RCC 7860 (cell line): ENCODE measurements at places on chromosomes 16 and 17.

DNA sequence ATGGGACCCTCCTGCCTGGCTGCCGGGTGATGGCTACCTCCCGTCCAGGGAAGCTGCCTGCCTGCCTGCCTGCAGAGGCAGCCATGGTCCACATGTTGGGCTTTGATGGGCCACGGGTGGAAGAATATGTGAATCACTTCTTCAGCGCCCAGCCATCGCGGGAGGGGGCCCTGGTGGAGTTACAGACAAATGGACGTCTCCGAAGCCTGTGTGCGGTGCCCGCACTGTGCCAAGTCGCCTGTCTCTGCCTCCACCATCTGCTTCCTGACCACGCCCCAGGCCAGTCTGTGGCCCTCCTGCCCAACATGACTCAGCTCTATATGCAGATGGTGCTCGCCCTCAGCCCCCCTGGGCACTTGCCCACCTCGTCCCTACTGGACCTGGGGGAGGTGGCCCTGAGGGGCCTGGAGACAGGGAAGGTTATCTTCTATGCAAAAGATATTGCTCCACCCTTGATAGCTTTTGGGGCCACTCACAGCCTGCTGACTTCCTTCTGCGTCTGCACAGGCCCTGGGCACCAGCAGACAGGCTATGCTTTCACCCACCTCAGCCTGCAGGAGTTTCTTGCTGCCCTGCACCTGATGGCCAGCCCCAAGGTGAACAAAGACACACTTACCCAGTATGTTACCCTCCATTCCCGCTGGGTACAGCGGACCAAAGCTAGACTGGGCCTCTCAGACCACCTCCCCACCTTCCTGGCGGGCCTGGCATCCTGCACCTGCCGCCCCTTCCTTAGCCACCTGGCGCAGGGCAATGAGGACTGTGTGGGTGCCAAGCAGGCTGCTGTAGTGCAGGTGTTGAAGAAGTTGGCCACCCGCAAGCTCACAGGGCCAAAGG, 36.8 kb downstream of the NLRC5 start:
- no peak for DNase-seq

DNA sequence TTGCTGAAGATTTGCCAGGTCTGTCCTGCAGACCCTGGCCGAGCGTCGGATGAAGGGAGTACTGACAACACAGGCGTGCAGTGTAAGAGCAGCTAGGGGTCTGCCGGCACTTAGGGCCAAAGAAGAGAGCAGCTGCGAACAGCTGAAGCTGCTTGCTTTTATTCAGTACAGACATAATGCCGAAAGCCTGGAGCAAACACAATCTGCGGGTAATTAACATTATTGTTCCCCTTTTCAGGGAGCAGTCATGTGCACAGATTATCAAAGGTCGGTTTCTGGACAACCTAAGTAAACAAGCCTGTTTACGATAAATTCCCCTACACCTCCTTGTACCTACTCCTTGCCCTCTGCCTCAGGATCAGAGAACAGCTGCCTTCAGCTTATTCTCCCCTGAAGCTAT, 12.0 kb upstream of the KRT23 start:
- DNase-seq = no peak

DNA sequence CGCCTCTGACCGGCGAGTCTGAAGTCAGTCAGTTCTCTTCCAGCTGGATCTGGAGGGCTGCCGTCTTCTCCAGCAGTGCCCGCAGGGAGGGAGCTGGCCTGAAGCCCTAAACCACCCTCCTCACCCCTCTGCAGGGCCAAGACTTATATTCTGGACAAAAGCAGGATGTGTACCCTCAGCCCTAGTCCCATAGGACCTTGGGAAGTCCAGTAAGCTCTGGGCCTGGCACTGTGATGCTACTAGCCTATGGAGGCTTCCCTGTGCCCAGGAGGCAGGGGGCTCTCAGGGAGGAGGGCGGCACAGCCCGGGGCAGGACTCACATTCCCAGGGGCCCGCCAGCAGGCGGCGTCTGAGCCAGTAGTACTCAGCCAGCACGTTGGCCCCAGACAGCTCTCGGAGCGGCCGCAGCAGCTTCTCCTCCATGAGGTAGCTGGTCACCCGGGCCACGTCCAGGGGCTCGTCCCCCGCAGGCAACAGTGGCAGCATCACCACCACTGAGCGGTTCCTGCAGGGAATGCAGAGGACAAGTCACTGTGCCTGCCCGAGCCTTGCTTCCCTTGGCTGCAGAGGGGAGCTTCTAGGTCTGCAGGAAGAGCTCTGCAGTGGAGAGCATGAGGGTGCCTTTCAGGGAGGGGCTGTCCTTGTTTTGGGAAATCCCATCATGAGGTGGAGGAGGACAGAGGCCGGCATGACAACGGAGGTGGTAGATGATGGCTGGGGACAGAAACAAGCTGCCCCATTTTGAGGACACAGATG, 41.7 kb downstream of the RMI2 start:
- DNase-seq = no peak

DNA sequence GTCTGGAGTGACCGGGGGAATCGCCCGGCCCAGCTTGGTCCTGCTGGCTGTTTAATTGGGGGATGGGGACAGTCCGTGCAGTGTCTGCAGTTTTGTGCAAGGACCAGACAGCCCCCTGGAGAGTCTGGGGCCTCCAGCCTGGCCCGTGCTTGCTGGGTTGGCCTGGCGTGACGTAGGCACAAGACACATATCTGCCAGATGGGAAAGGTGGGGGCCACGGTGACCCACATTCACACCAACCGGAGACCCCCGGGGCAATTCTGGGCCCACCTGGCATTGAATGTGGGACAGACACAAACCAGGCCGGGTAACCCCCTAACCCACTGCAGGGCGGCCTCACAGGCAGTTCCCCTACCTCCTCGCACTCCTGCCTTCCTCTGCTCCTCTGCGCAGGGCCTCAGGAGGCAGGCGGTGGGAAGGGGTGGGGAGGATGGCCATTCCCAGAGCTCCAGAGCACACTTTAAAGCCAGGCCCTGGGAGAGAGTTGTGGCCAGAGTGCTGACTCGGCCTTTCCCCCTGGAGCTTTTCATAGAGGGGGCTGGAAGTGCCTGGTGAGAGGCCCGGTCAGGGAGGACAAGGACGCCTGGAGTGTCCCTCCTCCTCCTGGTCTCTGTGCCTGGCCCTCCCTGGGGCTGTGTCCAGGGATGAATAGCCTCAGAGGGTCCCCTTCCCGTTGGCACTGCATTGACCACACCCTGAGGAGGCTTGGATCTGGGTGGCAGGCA, 1.5 kb downstream of the MRC2 start:
- DNase-seq = peak; percentile 22

DNA sequence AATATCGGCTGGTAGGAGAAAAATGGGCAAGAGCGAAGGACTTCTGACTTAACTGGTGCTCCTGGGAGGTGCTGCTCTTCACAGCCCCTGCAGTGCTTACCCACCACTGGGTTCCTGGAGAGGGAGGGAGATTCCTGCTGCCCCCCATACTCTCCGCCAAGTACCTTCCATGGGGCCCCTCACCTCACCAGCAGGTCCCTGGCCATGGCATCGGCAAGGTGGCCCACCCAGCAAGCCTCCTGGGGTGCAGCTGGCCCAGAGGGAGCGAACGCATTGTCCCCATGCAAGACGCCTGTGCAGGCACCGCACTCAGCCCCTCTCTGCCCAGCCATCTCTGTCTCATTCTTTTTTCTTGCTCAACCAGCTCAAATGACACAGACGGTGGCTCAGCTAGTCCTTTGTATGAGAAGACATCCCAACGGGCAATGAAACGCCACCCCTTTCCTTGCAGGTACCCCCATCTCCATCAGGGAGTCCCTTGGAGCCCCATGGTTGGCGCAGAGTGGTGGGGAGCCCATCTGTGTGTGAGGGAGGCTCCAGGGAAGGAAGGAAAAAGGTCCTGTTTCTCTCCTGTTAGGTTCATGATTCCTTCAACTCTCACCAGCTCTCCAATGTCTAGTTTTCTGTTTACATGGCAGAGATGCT, 9.6 kb upstream of the ALDH3A1 start:
- DNase-seq = no peak

- no peak for DNase-seq
Observed at GRCh38 chr16:990516-991291, 9.1 kb downstream of the SOX8 start.

- no peak for DNase-seq
Observed at GRCh38 chr16:21226749-21227148, 6.8 kb upstream of the ANKS4B start.

DNA sequence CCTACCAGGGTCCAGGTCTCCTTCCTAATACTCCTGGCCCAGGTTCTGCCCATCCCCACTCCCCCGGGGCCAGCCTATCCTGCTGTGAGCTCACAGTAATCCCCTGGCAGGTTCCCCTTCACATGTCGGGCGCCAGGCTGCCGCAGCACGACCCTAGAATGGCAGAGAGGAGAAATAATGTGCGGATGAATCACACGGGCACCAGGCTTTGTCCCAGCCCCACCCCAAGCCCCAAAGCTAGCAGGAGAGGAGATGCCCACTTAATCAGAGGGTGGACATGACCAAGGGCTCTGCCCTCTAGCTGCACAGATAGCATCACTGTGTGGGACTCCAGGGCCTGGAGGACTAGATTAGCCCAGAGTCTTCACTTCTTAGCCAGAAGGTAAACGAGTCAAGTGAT, 39.5 kb downstream of the ST3GAL2 start:
- DNase-seq = no peak

DNA sequence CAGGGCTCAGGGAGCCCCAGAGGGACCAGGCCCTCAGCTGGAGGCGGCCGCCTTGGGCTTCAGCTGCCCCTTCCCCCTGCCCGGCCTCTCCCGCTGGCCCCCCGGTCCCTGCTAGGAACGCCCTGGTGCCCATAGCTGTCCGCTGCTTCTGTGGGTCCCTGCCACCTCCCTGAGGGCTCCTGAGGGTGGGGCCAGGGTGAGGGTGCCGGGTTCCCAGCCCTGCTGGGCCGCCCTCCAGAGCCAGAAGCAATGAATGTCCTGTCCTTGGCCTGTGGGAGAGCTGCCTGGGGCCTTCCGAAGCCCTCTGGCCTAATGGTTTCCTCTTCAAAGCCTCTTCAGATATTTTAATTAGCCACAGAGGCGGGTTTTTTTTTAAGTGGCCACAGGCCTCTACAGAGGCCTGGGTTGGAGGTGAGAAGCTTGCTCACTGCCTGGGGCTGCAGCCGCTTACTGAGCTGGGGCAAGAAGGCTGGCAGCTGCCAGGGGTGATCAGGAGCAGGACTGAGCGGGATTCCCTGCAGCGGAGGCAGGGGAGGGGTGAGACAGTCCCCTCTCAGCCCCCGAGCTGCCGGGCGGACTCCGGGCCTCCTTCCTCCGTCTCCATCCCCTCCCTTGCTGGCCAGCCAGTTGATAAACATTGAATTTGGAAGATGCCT, 9.9 kb downstream of the CENPX start:
- no peak for DNase-seq

GRCh38 chr16:88536510-88536909, 33.7 kb upstream of the ZC3H18 start:
- no peak for DNase-seq

GRCh38 chr16:46612121-46612520, 9.1 kb downstream of the SHCBP1 start:
- DNase-seq = no peak

DNA sequence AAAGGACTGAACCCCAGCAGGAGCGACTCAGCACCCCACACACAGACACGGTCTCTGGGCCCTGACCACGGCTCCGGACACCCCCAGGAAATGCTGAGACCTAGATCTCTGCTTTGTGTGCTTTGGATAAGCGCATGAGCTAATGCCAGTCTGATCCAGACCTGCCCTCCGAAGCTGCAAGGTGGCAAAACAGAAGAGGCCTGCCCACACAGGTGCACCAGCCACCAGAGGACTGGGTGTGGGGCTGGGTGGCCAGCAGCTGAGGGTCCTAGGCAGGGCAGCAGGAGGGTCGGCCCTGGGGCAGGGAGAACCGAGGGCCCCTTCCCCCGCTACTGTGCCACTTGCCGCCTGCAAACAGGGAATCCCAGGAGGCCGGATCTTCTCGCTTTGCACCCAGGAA, 30.7 kb upstream of the EIF1 start:
- DNase-seq = no peak

DNA sequence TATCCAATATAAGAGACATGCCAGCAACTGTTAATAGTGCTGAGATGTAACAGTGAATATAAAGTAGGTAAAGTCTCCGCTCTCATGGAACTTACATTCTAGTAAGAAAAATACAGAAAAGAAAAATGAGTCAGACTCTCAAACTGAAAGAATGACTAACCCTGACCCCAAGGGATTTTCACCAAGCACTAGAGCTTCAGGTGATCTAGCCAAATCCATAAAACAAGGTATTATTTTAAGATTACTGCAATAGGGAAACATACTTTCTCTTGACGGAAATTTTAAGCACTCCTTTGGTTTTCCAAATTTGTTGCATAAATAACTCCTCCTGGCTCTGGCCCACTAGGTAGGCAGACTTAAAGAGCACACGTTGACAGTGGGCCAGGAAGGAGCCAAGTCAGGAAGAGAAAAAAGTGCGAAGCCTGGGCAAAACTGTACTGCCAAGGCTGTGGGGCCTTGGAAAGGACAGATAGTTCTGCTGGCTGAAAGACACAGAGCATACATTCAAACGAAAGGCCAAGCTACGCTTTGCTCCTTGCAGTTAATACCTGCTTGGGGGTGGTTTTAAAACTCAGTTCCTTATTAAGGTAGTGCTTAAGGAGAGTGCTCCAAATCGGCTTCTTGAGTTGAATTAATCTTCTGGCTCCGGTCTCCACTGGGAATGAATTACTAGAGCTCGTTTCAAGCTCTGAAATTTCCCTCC, 1.4 kb downstream of the GOT2 start:
- peak; percentile 16 for DNase-seq

DNA sequence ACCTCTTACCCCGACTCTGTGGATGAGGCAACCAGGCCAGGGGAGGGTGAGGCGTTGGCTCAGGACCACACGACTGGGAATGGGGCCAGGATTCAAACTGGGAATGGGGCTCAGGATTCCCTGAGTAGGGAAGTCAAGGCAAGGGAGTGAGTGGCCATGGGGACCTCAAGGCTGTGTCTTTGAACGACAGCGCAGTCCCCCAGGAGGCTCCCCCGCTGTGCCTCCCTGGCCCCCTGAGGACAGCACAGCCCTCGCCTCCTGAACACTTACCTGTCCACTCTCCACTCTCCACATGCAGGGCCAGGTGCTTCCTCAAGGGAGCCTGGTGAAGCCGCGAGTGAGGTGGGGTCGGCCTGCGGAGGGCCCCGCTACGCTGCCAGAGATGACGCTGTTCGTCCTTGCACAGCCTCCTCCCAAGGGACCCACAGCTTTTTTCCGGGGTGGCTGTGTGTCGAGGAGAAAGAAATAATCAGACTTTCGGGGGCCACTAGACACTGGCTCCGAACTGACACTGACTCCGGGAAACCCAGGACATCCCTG, 6.9 kb downstream of the ZNF469 start:
- no peak for DNase-seq

DNA sequence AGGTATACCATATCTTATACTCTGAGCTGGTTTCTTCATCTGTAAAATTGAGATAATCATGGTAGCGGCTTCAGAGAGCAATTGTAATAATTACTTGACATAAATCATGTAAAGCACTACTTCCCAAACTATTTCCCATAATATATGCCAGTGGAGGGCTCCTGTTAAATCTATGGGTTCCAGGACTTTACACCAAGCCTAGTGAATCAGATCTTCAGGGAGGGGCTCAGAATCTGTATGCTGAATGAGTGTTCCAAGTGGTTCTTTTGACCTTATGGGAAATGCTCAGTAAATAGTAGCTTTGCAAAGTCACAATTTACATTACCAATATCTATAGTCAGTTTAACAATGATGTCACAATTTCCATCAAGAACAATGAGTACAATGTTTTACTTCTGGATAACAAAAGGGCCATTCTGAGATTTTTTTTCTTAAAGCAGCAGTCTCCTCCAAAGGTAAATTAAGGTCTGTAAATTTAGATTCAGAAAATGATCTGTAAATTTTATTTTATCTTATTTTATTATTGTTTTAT, 50.9 kb upstream of the NLK start:
- DNase-seq = no peak
